Amniotic epithelial cell (primary cell): ENCODE measurements at places on chromosomes 3 and 15.
A peak's percentile ranks its signal among the peaks of the same experiment; 100 is the strongest.

DNA sequence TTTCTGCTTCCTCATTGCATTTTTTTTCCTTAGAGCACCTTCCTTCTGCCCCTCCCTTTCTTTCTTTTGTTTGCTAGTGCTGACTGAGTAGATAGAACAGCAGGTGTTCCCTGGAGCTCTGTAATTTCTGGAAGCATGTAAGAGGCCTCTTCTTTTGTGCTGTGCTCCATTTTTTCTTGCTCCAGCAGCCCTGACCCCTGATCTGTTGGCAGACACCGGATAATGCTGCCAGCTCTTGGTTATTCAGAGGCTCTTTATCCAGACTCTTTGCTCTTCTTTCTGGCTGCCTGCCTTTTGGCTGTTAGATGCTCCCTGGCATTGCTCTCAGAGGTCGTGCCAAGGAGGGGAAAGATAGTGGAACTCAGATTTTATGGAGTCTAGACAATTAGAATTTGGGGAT, 104.4 kb upstream of the RBMS3 start:
- DNase-seq: no peak

DNA sequence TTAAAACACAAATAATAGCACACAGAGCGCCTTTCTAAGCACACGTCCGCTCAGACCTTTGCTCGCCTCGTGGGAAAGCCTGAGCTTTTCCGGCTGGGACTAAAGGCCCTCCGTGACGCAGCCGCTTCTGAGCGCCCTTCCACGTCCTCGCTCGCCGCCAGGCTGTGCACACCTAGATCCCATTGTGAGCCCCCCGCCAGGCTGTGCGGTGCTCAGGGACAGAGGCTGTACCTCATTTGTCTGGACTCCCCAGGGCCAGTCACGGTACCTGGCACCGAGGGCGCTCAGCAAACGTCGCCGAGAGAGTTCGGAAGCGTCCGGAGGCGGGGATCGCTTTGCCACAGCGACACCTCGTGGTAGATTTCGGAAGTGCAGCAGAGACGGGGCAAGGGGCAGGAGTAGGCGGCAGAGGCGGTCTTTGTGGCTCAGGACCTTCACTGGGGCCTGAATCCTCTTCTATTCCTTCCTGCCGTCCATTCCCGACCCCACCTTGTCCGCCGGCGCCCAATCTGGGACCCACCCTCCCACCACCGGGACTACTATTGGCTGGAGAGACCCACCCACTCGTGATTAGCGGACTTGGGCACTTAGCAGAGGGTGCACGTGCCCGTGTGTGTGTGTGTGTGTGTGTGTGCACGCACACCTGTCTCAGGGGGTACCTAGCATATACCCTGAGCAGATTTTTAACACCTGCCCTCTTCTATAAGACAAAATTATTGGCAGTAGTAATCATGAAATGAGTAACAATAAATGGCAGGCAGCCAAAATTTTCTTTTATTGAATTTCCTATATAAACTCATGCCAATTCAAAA, 65.6 kb downstream of the RHCG start:
- DNase-seq: peak; percentile 37

GRCh38 chr3:6781092-6781491, 79.8 kb upstream of the GRM7 start:
- DNase-seq: no peak

GRCh38 chr15:46091860-46092450, 457.1 kb downstream of the SQOR start:
- DNase-seq: peak; percentile 41
